ENCODE measurements at places on chromosomes 5 and 9.

GRCh38 chr9:81690251-81690851 lies 1.0 kb upstream of the TLE1 start:
- DNase-seq, result no peak

- DNase-seq, result no peak
These were observed 24.7 kb downstream of the FNBP1 start for GRCh38 chr9:130018265-130018664.

- DNase-seq, result no peak
These were observed 233.2 kb downstream of the FBXL17 start for GRCh38 chr5:108148715-108149139.

GRCh38 chr5:4095918-4096630 lies 500.4 kb downstream of the IRX1 start:
- no peak for DNase-seq

DNA sequence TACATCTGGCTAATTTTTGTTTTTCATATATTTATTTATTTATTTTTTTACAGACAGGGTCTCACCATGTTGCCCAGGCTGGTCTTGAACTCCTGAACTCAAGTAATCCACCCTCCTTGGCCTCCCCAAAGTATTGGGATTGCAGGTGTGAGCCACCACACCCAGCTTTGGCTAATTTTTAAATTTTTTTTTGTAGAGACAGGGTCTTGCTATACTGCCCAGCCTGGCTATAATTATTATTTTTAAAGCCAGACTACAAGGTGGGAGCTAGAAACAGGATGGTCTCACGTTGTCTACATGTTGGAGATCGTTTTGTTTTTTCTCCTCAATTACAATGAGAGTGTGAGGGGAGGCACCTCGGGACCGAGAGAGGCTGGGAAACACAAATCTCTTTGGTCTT lies 23.8 kb downstream of the ASS1 start:
- DNase-seq, result no peak

GRCh38 chr5:55720188-55720703 lies 8.1 kb upstream of the SLC38A9 start:
- no peak for DNase-seq

- no peak for DNase-seq
These were observed 15.4 kb upstream of the UBAP1 start for GRCh38 chr9:34163434-34163833.

- DNase-seq, result no peak
These were observed 3.4 kb downstream of the HIGD2A start for GRCh38 chr5:176391999-176392398.

- no peak for DNase-seq
These were observed 361.0 kb upstream of the CDH6 start for GRCh38 chr5:30832519-30832918.

DNA sequence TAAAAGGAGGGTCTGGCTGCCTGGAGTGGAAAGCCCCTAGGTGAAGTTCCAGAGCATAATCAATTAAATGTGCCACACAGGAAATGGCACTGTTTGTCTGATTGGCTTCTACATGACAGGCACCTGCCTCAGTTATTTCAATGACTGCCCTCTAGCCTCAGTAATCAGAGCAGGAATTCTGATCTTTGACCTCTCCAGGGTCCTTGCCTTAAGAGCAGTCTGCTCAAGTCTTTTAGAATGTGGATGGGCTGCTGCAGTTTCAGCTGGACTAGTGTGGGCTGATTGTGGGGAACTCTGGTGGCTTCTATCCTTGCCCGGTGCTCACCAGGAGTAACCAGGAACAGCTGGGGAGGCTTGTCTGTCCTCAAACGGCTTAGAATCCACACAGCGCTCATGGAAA lies 98.9 kb downstream of the LIX1 start:
- DNase-seq, result no peak

DNA sequence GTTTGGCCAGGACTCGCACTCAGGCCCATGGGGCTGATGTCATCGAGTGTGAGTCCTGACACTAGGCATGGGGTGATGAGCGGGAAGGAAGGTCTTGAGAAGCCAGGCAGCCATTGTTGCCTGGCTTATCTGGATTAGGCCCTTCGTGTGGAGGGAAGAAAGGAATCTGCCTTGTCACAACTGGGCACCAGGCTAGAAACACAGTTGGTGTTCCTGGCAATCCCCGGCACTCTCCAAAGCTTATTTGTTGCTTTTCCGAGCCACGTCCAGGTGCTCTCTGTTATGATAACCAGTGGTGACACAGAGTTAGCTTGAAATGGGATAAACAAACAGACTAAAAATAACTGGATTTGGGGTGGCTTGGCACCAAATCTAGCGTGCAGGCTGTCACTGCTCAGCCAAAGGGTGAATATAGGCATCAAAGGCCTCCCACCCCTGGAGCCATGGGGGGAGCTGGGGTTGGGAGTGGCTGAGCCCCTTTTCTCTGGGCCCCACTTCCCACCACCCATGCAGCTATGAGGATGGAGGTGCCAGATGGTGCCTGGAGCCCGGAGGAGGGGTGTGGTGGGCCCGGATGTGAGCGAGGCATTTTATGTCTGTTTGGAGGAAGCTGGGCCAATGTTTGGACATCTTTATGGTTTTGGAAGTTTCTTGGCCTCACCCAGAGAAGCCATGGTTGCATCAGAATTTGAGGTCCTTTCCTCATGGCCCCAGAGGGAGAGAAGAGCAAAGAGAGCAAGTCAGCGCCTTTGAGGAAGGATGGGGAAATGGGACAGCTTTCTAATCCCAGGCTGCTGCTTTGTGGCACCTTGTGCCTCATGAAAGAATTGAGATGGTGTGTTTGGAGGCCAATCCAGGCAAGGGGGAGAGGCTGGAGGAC lies 98.0 kb upstream of the PITX1 start:
- no peak for DNase-seq

- no peak for DNase-seq
These were observed 179.6 kb upstream of the SGCD start for GRCh38 chr5:156147261-156147943.

GRCh38 chr5:146521403-146522106 lies 5.6 kb upstream of the GPR151 start:
- no peak for DNase-seq

DNA sequence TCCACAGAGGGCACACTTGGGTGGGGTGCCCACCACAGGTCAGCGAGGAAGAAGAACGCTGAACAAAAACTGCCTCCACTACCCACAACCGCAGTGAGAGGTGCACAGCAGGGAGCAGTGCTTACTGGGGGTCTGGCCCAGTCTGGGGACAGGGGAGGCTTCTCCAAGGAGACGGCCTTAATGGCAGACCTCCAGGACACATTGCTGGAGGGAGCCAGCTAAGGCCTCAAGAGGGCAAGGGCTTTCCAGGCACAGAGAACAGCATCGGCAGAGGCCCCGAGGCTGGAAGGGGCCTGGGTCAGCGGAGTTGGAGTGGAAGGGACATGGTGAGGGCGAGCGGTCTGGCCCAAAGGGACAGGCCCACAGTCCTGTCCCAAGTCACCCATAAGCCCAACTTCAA lies 8.3 kb upstream of the DPM2 start:
- DNase-seq, result no peak

DNA sequence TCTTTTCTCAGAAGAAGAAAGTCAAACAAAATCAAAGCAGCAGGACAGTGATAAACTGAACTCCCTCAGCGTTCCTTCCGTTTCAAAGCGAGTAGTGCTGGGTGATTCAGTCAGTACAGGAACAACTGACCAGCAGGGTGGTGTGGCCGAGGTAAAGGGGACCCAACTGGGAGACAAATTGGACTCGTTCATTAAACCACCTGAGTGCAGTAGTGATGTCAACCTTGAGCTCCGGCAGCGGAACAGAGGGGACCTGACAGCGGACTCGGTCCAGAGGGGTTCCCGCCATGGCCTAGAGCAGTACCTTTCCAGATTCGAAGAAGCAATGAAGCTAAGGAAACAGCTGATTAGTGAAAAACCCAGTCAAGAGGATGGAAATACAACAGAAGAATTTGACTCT lies 2.7 kb downstream of the CAMLG start:
- no peak for DNase-seq

DNA sequence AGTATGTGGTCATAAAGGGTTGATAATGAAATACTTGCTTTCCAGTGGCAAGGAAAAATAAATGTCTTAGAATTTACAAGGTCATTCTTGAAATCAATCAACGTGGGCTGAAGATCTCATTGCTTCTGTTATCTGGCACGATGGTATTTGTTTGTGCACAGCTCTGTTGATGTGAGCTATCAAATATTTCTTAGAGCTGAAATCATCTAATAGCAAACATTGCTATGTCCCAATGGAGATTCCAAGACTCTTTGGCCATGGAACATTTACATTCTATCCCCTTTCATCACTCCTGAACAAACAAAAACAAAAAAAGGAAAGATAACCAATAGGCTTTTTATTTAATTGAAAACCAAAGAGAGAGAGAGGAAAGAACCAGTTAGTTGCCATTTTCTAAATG lies 111.5 kb upstream of the CCDC152 start:
- no peak for DNase-seq

DNA sequence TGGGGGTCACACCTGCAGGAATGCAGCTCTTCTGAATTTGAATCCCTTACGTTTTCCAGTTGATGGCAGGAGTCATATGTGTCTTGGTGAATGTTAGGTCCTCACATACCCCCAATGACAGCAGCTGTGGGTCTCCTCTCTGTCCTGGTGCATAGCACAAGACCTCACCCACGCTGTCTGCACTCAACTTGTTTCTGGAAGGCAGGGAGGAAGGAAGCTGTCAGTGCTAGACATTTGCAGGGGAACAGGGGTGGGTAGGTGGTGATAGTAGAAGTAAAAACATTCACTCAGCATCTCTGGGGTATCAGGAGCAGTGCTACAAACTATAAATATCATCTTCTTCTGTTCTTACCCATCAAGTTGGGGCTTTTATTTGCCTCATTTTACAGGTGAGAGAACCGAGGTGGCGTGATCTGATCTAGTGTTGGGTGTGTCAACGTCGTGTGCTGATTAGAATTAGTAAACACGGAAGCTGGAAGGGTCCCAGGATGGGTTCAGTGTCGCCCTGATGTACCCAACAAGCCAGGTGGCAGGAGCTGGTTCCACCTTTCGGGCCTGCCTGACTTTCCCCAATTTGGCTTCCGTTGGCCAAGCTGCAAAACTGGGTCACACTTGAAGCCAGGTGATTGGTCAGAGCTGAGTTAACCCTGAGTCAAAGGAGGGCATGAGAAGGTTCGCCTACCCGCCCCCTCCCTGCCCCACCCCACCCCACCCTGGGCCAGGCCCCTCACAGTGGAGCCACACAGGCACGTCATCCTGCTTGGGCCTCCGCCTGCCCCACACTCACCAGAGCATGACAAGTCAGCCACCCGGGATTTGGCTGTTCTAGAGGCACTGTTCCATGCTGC lies 15.8 kb downstream of the ERGIC1 start:
- DNase-seq, result no peak

DNA sequence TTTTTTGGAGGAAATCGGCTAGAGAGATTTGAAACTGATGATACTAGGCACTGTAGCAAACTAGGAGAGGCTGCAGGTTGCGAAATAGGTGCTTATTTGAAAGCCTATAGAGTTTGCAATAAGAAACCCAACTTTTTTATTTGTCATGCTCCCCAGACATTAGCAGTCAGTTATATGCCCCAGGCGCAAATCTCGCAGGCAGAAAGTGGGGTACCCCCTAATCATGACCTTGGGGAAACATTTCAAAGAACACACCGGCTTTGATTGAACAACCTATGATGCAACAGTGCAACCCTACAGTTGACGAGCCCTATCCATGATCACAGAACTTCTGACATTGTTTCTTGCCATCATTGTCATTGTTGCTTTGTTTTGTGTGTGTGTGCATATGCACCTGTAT lies 510.5 kb downstream of the RAB3C start:
- DNase-seq, result no peak

- DNase-seq, result peak; percentile 56
These were observed at the start of gene N4BP3 for GRCh38 chr5:178113141-178113787. Gene N4BP3 (plus strand): TSS chr5:178113532. CDS start chr5:178119584, 6,052 bp downstream.

DNA sequence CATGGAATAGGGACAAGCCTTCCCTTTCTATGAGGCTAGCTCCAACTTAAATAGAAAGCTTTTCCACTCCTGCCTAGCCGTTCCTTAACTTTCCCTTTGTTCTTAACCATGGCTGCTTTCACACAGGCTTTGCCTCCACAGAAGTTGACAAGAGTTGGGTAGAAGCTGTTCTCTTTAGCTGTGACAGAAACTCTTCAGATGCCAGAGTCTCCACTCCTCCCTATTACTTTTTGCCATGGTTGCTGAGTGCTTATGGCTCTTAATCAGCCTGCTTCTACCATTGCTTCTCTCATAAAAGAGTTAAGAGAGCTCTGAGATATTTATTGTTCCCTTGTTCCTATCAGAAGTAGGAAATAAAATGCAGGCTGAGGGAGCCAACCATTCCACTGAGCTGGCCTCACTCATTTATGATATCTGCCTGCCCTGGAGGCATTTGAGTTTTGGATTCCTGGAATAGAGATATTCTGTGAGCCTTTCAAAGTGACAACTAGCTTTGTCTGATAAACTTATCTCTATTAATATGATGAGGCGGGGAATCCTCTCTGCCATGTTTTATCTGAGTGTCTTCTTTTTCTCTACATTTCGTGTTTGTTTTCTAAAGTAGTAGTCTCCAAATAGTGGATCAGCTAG lies 162.6 kb downstream of the DMAC1 start:
- no peak for DNase-seq

GRCh38 chr5:103901885-103902284 lies 339.3 kb upstream of the NUDT12 start:
- DNase-seq, result no peak

- no peak for DNase-seq
These were observed 6.2 kb upstream of the CKS2 start for GRCh38 chr9:89304834-89305188.

GRCh38 chr5:38799556-38800377 lies 46.0 kb upstream of the OSMR start:
- DNase-seq, result no peak

DNA sequence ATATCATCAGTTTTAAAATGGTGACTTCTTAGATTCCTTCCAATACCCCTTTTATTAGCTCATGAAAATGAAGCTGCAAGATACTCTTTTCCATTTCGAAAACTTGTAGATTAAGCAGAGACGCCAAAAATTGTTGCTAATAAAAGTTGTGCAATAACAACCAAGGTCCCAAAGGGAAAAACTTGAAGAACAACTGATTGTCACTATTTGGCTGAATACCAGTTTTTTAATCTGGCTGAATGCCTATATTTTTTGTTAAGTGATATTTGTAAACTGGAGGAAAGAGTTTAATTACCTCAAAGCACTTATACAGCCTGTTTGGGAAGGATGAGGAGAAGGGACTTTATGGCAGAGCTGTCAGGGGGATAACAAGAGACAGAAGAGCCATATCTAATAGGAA lies 14.6 kb downstream of the C5orf58 start:
- DNase-seq, result no peak

DNA sequence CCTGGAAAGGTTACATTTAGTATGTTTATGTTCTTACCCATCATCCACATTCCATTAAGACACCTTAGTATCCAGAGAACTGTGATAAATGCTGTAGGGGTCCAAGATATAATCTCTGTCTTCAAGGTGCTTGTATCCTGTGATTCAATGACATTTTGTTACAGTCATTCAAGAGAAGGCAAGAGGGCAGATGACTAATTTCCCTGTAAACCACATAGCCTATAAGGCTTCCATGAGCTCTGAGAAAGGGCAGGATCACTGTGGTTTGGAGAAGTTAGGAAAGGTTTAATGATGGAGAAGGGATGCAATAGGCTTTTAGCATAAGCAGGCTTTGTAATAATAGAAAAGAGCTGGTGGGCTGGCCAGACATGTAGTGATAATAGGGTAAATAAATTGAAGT lies 40.0 kb downstream of the PAPPA start:
- no peak for DNase-seq
